ENCODE measurements at places on chromosomes 4 and X.
A peak's percentile ranks its signal among the peaks of the same experiment; 100 is the strongest.

DNA sequence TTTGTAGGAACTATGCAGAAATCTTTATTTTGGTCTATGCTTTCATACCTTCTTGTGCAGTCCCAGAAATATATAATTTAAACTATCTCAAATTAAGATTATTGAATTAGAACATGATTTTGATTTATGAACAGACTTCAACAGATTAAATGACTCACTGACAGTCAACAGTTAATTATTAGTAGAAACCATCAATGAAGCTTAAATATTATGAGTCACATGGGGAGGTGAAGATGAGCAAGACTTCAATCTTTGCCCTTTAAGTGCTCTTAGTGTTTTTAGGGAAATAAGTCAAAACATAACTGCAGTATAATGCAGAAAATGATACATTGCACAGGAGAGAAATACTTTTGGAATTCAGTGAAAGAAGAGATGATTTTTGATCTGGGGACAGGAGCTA lies 81.5 kb upstream of the BMP3 start:
- DNase-seq = peak; percentile 8

GRCh38 chrX:108722561-108722960 lies 13.8 kb downstream of the IRS4 start:
- no peak for DNase-seq

DNA sequence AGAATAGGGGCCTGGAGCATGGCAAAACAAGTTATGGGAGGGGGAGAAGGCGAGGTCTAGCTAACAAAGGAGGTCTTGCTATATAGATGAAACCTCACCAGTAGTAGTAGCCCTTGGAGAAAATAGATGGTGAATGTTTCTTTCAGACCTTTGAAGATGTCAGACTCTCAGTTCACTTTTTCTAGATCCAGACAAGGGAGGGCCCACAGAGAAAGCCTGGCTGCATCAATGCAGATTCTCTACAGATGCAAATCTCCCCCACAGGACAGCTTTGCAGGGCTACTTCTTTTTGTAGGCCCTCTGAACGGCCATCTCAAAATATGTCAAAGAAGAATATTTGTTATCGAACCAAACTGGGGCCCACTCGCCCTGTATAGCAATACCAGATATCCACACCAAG lies 159.7 kb downstream of the ANK2 start:
- DNase-seq = no peak

DNA sequence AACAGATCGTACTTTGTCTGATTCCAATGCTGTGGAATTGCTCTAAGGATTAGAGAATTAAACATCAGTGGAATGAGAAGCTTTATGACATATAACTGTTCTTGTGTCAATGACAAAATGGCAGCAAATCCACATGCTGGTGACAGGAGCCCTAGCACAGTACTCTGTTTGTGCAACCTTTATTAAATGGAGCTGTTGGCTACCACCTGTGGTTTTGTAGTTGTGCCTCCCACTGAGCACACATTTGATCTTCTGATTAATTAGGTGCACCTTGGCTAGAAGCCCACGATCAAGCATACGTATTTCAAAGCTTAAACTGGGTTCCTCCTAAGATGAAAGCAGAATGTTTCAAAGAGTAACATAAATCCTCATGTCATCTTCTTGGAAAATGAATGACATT lies 394.0 kb upstream of the IGFBP7 start:
- no peak for DNase-seq

DNA sequence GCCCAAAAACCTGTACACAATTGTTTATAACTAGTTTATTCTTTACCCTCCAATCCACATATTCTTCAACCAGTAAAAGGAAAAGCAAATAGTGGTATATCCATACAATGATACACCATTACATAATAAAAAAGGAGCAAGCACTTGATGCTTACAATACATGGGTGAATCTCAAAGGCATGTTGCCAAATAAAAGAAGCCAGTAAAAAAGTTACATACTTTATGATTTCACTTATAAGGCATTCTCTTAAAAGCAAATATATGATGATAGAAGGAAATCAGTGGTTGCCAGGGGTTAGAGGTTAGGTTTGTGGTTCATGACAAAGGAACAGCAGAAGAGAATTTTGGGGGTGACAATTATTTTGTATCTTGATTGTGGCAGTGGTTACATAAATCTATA lies 896.1 kb upstream of the LCORL start:
- peak; percentile 6 for DNase-seq

- DNase-seq = no peak
Observed at GRCh38 chr4:130214268-130214667, 1118.3 kb downstream of the C4orf33 start.

DNA sequence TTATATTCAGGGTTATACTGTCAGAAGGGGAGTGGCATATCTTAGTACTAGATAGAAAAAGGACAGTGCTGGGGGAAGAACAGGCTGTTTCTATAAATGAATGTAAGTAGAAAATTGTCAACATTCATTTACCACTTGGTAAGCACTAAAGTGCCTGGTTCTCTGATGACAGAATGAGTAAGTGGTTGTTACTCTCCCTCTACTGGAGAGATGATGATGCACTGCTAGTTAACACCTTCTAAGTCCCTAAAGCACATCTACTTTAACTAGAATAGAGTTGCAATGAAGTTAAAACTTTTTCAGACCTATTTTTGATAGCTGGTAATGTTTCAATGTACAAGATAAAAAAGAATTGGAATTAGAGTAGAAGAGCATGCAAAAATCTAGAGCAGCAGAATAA lies 214.5 kb downstream of the KLHL4 start:
- DNase-seq = no peak

DNA sequence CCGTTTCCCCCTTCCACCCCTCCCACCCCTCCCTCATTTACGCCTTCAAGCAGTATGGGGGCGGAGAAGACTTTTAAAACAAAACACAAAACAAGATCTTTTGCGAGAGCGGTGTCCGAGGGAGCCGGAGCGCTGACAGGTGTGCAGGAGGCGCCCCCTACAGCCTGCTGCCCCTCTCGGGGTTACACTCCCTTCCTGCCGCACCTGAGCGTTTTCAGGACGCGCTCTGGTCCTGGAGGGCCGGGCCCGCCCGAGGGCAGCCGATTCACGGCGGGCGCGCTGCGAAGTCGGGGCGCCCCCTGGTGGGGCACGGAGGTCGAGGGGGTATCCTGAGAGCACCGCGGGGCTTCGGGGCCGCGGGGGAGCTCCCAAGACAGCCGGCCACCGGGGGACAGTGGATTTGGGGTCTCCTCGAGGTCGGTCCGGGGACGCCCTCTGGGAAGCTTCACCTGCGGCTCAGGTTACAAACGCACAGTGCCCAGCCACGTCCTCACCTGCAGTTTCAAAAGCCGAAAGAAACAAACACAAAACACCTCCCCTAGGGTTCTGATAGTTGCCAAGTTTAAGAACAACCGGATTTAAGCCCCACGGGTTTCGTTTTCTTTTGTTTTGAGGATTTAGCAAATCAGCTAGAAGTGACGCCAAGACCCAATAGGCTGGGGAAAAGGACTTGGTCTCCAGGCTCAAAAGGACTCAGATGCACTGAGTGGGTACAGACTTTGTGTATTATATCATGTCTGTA lies 8.0 kb upstream of the NEUROG2 start:
- no peak for DNase-seq

GRCh38 chr4:156961196-156962057 lies 10.2 kb downstream of the PDGFC start:
- no peak for DNase-seq

- no peak for DNase-seq
Observed at GRCh38 chrX:107701493-107702121, 73.3 kb downstream of the PRPS1 start.

- peak; percentile 93 for DNase-seq
Observed at GRCh38 chr4:176193938-176194337, 1.4 kb downstream of the SPATA4 start.

DNA sequence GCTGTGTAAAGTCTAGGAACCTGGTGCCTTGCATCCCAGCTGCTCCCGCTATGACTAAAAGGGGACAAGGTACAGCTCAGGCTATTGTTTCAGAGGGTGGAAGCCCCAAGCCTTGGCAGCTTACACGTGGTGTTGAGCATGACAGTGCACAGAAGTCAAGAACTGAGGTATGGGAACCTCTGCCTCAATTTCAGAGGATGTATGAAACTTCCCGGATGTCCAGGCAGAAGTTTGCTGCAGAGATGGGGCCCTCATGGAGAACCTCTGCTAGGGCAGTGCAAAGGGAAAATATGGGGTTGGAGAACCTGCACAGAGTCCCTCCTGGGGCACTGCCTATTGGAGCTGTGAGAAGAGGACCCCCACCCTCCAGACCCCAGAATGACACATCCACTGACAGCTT lies 76.6 kb downstream of the DDX60 start:
- DNase-seq = no peak

- peak; percentile 54 for DNase-seq
Observed at GRCh38 chr4:10456595-10457254, 501 bp downstream of the ZNF518B start.

GRCh38 chr4:115331241-115331640 lies 217.8 kb upstream of the NDST4 start:
- no peak for DNase-seq

GRCh38 chr4:73661646-73662119 lies 41.4 kb upstream of the RASSF6 start:
- DNase-seq = peak; percentile 98

DNA sequence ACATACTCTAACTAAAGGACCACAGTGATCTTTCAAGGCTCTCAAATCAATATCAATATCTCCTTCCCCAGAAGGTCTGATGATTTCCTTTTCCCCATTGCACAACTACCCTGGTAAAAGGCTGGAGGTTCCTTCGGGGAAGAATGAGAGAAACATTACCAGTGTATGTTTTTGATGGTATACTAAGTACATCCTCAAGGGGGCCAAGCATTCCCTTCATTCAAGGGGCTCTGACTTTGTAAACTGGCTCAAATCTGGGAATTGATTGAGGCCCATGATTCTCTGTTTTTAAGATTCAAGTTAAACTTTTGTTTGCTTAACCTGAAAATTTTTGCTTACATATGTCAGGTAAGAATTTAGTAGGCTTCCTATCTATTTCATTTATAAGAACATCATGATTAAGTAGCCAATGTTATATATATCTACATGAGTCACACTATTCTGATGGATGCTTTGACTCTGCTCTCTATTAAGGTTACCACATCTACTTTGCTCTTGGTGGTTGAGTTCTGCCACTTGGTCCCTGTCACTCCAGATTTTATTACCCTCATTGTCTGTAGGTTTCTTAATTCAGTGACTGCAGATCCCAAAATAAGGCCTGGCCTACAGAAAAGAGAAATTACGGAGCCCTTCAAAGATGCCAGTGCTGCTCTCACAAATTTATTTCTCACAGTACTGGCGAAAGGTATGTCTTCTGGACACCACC lies 16.4 kb upstream of the GUCY1B1 start:
- peak; percentile 15 for DNase-seq

GRCh38 chr4:125041372-125041930 lies 273.3 kb upstream of the FAT4 start:
- no peak for DNase-seq

DNA sequence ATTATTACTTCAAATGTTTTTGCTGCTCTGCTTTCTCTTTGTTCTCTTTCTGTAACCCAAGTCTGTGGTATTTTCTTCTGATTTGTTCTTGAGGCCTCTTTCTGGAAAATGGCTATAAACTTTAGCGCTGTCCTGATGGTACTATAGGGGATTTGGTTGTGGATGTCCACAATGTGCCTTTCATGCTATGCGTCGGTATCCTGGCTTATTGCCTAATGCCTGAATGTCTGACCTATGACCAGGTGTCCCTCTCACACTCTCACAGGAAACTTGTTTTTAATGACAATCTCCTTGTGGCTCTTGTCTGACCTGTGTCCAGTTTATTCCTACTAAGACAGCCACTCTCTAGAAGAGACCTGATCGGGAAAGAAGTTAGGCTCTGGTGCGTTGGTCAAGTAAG lies 222.4 kb upstream of the NR3C2 start:
- DNase-seq = no peak

DNA sequence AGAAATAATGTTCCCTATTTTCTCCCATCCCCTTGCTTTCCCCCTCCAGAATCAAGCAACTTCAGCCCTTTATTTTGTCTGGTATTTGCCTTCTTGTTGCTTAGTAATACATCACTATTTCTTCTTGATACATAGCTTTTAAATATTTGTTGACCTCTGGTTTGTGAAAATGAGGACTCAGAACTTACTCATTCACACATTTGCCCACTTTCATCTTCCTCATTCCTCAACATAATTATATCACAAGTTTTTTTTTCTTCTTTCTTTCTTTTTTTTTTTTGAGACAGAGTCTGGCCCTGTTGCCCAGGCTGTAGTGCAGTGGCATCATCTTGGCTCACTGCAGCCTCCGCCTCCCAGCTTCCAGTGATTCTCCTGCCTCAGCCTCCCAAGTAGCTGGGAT lies 28.9 kb upstream of the NDUFC1 start:
- DNase-seq = peak; percentile 21

DNA sequence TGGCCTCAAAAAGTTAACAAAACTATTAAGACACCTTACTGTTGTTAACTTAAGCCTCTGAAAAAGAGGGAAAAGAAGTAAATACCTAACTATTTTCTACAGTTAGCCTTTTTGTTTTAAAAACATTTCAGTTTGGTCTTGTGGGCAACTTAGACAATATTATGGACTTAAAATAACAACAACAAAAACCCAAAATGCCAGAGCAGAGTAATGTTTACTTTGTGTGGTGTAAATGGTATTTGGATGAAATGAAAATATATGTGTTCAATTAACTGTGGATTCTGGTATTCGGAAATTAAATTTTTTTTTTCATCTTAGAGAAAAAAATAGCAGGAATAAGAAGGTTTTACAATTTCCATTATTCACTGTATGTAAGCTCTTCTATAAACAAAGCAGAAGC lies 79.6 kb upstream of the NPNT start:
- DNase-seq = no peak

DNA sequence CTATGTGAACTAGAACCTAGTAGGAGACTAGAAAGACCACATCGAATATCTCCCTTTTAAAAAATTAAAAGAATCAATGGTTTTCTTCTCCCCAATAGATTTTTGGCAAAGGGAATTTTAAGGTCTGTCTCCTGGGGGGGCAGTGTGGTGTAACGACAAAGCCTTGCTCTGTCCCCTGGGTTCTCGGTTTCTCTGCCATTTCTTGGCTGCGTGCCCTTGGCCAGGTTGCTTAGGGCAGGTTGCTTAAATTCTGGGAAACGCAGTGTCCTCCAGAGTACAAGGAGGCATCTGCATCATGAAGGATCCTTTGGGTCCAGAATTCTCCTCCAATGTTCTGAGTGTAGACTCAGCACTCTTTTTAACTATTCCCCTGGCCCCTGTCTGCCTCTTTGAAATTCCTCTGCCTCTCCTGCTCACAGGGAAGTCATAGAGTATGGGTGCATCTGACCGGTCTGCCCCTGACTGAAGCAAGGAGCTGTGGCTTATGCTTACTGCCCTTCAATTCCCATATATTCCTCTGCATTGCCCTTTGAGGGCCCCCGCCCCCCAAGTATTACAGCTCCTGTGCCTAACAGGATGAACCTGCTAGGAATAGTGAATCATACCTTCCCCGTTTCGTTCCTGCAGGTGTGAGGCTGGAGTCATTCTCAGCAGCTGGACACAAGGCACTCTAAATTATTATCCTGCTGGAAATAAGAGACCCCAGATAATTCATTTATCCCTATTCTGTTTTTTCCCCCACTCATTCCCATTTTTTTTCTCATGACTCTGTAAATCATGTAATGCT lies 2.2 kb downstream of the KIT start:
- no peak for DNase-seq

GRCh38 chrX:69551421-69552009 lies 47.4 kb downstream of the NALF2 start:
- DNase-seq = no peak

All from fibroblast of mammary gland (primary cell).